CD4-positive, alpha-beta memory T cell (primary cell): ENCODE measurements at places on chromosomes 16 and 17. TPM values are rescaled to one million over a fixed set of nuclear protein-coding genes. Genes with fewer than 3 reads are reported as not detected.

DNA sequence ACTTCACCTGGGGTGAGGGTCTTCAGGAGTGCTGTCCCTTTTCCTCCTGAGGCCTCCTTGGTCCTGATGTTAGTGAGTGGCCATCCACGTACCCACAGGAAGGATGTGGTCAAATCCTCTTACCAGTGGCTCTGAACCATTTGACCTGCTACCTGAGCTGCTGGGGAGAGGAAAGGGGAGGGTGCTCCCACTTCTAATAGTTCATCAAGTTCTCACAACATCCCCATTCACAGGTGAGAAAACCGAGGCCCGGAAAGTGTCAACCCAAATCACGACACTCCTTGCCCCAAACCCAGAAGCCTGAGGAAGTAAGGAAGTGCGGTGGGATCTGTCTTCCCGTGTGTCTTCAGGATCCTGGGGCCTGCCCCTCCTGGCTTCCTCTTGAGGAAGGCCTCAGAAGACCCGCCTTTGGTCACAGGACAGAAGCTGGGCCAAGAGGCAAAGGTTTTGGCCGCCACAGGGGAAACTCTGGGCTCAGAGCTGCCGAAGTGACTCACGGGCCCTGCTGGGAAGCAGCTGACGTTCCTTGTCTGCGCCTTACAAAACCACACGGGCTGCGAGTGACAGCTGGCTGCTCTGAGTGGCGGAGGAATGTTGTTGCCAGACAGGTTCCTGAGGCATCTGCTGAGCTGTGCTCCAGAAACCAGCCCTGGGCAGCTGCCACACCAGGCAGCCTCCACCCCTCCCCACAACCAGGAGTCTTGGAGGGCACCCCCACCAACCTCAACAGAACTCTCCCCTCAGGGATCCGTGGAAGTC lies 13.9 kb upstream of the KIFC3 start:
- DNase-seq: no peak

GRCh38 chr17:38853292-38854219 lies at the start of gene RPL23:
RPL23 (minus strand) TSS chr17:38853721; CDS start chr17:38853710, 11 bp downstream.
- DNase-seq: peak; percentile 92

- no peak for DNase-seq
Observed at GRCh38 chr16:2700786-2701185, 18.5 kb downstream of the KCTD5 start.

DNA sequence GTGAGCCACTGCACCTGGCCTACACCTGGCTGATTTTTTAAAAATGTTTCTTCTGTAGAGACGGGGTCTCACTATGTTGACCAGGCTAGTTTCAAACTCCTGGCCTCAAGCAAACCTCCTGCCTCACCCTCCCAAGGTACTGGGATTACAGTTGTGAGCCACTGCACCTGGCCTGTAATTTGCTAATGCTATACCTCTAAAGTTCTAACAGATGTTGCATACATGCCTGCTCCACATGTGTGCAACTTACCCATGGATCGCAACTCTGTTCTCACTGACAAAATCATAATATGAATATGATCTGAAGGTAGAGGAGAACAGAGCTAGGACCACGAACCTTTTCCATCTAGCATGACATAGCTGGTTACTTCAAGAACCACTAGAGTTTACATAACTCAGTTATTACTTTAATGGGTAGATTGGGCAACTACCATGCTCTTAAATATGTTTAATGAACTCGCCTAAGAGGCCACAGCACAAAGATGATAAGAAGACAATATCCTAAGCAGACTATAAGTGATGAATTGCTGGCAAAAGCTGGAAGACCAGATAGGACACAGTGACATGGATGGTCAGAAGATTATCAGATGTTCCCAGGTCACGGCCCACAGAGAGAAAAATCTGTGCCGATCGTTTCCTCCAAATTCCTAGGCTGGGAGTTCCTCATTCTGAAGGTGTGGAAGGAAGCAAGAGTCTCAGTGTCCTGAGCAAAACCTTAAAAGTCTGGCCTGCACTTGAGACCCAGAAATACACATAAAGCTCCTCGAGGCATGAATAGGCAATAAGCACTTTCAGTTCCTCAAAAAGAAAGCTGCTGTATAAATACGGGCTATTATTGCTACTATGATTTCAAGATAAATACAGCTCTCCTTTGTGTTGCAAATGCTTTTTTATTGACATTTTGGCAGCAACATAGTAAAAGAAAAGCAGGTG lies 53.6 kb upstream of the ICAM2 start:
- no peak for DNase-seq

- DNase-seq: no peak
Observed at GRCh38 chr17:67056746-67057490, 12.6 kb downstream of the CACNG1 start.

DNA sequence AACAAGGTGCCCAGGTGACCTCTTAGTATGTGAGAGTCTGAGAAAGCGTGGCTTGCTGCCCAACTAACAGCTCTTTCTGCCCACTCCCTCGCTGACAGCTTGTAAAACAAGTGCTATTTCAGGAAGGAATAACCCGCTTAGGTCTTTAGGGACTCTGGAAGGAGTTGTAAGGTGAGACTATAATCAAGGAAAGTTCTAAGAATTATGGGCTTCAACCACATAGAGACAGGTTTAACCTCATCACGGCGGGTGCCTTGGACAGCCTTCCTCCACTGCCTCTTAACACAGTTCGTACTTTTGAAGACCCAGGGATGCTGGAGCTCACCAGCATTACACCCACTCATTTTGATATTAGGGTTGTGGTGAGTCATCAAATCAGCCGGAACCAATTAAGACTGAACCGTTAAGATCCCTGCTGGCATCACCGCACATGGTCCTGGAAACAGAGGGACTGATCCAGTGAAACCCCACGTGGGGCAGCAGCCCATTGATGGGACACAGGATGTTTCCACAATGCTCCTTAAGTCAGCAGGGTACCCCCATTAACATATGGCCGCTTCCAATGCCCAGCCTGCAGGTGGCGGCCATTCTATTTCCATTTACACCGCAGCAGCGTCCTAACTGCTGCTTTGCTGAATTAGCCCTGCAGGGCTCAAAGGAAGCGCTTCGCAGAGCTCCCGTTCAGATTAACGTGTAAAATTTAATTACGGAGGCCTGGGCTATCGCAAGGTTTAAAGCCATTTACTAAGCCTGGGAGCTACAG lies 176.6 kb upstream of the SDK2 start:
- no peak for DNase-seq

DNA sequence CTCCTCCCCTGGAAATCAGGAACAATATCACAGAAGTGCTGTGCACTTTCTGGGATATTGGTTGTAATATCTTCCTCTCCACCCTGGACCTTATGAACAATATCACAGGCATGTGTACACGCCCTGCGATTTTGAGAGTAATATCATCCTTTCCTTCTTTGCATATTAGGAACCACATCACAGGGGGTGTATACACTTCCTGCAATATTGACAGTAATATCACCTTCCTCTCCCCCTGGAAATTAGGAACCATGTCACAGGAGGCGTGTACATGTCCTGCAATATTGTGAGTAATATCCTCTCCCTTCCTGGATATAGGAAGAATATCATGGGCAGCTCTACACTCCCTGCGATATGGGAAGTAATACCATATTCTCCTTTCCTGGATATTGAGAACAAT lies 14.2 kb upstream of the TEKT5 start:
- no peak for DNase-seq

- no peak for DNase-seq
Observed at GRCh38 chr16:976389-976931, 5.1 kb upstream of the SOX8 start.

- DNase-seq: no peak
Observed at GRCh38 chr16:57019746-57020145, 30.4 kb downstream of the NLRC5 start.

DNA sequence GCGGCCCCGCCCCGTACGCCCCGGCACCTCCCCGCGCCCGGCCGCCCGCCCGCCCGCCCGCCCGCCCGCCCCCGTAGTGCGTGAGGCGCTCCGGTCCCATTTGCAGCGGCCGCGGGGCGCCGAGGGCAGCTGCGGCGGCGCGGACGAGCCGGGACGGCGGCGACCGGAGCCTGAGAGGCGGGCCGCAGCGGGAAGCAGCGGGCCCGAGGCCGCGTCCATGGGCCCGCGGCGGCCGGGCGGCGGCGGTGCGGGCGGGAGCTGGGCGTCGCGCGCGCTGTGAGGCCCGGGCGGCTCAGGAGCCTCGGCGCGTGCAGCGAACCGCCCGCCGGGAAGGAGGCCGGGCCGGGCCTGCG lies at the start of gene MPRIP:
Gene MPRIP, plus strand, starts transcription at position 74 of the 353 bp plus-strand sequence. CDS start 392 bp downstream, outside the sequence.
- no peak for DNase-seq

DNA sequence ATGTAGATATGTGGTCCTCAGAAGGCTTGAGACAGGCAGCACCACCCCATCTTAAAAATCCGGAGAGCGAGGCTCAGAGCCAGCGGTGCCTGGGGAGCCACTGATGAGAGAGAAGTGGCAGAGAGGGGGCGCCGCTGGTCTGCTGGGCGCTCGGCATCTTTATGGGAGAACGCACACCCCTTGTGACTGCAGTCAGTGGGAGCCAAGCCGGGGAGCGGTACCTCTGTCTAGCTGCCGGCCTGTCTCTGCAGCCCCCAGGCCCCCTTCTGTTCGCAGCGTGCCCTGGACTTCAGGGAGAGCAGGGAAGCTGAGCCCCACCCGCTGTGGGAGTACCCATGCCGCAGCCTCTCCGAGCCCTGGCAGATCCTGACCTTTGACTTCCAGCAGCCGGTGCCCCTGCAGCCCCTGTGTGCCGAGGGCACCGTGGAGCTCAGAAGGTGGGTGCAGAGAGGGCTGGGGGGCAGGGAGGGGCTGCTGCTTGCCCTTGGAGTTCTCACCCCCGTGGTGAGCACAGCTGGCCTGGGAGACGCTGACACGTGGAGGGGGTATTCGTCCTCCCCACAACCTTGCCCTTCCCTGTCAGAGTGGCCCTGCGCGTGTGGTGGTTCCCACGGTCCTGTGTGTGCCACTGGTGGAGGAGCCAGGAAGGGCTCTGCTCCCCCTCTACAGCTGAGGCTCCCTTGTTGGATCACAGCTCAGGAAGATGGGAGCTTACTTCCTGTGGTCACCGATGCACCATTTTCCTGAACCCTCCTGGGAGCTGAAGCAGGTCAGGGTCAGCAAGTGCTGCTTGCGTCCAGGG lies 44.8 kb downstream of the PRMT7 start:
- no peak for DNase-seq

TOP3A gene
- 6.2 TPM for polyA plus RNA-seq

FN3K gene
- polyA plus RNA-seq: 0.77 TPM

SOX9 gene
- polyA plus RNA-seq: not detected

CDK3 gene
- 1.0 TPM for polyA plus RNA-seq

LGALS3BP gene
- polyA plus RNA-seq: 70.7 TPM

SLC52A1 gene
- polyA plus RNA-seq: 0.20 TPM

PIK3R5 gene
- 62.0 TPM for polyA plus RNA-seq

CHTF18 gene
- polyA plus RNA-seq: 6.0 TPM

VTN gene
- polyA plus RNA-seq: not detected
